GM23248 (cell line): ENCODE measurements at places on chromosomes 12 and 14. TPM values are rescaled to one million over a fixed set of nuclear protein-coding genes. Genes with fewer than 3 reads are reported as not detected.

NELL2 gene
- not detected in 2 replicates for total RNA-seq

HOXC4 gene
- total RNA-seq: 2.2 and 3.4 TPM in 2 replicates

TAS2R10 gene
- not detected in 2 replicates for total RNA-seq

SLC24A4 gene
- total RNA-seq: not detected in 2 replicates

PTHLH gene
- 0.51 and 6.4 TPM in 2 replicates for total RNA-seq

EEA1 gene
- 16.9 and 17.8 TPM in 2 replicates for total RNA-seq
